ENCODE measurements at places on chromosomes 4 and X.

DNA sequence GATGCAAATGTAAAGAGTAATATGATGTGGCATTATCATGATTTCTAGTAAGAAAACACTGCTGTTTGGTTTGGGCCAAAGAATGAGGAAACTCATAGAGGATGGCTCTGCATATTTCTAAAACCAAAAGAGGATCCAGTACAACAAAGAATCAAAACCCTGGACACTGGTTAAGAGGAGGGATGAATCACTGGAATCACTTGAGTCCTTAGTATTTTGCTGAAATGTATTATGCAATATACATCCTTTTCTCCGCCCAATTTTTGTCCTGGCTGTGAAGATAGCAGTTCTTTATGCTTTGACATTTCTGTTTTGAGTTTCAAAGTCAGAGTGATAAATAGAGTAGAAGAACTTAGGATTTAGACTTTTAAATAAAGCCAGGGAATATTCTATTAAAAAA is 345.9 kb downstream of the PACRGL start:
- DNase-seq, result no peak

GRCh38 chr4:165508372-165509120 is 129.7 kb downstream of the CPE start:
- no peak for DNase-seq

DNA sequence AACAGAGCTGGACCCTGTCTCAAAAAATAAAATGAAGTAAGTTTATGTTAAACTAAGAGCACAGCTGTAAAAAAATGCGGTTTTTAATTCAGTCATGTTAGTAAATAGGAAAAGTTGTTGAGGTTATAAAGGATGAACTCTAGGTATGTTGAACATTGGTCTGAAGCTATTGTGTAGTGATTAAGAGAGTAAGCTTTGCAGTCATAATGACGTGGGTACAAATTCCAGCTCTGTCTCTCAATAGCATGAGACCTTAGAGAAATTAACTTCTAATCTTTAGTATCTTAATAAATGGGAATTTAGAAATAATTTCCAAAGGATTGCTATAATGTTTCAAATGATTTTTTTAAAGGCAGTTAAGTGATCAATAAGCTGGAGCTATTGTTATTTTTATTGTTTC is 2.9 kb upstream of the YTHDC1 start:
- DNase-seq, result no peak

DNA sequence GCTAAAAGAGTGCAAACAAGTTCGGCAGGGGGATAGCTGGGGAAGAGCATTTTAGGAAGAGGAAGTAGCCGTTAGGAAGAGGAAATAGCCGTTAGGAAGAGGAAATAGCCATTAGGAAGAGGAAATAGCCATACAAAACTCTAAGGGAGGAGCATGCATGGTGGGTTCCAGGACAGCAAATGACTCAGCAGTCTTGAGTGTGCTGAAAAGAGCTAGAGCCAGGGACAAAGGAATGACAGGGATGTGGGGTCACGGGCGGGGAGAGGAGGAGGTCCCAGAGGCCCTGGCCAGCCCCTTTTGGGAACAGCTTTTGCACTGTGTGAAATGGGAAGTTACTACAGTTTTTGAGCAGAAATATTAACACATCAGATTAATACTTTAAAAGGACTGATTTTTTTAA is 882.6 kb downstream of the TRIML1 start:
- DNase-seq, result peak; percentile 9

- no peak for DNase-seq
Observed at GRCh38 chr4:188854436-188854835, 715.2 kb downstream of the TRIML1 start.

- no peak for DNase-seq
Observed at GRCh38 chr4:15186806-15187205, 184.5 kb downstream of the CPEB2 start.

DNA sequence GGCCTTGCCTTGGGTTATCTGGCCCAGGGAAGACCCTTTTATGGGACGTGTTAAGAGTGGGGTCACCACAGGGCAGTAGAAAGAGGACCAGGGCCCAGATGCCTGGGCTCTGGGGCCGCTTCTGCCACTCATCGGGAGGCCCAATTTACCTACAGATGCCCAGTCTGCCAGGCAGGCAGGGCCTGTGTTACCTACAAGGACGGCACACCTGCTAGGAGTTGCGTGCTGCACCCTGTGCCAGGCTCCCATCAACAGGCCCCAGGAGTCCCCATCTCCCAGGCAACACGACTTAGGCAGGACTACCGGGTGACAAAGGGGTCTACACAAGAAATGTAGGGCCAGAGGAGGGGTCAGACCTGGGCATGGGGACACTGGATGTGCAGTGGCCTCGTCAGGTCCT is 34.6 kb downstream of the WDR1 start:
- DNase-seq, result no peak

All from ELR (cell line).